Muscle of arm (tissue), 14 donors: ENCODE measurements at places on chromosomes 7 and 10. TPM values are rescaled to one million over a fixed set of nuclear protein-coding genes. Genes with fewer than 3 reads are reported as not detected.

DNA sequence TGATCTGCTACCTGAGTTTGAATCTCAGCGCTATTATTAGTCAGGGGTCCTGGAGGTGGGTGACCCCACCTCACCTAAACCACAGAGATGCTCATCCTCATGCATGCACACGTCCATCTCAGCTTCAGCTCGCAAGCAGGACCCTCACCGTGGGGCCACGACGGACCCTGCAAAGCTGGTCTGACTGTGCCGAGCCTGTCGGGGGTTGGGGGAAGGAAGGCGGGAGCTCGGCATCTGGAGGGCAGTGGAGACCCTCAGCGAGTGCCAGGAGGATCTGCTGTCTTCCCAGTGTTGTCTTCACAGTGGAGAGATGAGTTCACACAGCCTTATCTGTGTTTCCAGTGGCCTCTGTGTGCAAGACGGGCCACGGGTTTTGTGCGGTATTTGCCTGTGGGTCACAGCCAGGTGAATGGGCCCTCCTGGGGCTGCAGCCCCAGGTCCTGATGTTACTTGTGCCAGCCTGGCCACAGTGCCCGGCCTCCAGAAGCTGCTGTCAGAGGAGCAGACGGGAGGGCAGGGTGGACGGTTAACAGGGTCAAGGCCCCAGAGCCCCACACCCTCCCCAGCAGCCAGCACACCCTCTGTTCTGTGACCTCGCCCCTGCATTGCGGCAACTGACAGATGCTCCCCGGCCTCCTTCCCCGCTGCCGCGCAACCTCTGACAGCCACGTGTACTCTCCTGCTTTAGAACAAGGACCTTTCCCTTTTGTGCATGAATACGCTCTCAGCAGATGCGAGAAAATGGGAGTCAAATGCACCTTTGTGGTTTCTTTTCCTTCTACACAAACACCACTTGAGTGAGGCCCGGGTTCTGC lies 528.8 kb downstream of the DNAJB6 start:
- no peak for DNase-seq

DNA sequence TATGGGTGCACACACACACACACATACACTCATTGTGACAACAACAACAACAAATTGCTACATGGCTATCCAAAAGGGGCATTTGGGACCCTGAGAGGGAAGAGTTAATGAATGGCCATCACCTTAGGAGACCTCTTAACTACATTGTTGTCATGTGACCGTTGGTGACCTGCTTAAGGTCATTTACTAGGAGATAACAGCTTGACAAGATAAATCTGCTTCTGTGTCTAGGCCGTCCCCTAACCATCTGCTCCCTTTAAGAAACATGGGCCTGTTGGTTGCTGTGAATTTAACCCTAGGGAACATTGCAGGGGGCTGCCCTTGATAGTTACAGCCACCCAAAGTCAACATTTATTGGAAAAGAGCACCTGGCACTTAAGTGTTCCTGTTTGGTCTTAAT lies 29.7 kb downstream of the C1QL3 start:
- DNase-seq, result no peak

- DNase-seq, result no peak
Measured at GRCh38 chr7:54858008-54858692, 99.1 kb upstream of the SEC61G start.

DNA sequence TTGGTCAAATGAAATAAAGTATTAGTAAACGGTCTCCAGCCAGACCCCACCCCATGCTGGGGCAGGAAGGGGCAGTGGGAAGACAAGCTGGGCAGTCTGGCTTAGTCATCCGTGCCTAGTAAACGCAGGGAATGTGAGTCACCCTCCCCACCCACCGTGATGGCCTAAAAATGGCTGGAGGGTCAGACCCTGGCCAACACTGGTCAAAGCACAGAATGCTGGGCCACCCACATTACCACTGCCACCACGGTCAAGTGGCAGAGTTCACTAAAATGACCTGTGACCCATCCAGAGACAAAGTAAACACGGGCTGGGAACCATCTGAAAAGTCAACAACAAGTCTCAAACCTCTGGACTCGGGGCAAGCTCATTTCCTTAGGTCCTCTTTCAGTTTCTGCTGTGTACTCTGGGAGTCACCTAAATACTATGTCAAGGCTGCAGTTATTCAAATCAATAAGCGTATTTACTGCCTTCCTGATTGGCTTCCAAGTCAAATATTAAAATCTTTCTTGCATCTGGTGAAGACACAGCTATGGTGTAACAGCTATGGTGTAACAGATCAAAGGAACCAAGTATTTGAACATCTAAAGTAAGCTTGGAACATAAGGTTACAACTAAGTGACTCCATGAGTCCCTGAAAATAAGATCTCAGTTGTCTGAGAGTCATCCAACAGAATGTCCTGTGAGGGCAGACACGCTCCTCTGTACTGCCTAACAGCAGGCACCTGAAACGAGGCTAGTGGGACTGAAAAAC lies 3.0 kb downstream of the ZFAND2A start:
- DNase-seq, result no peak

The AASS gene
- not detected for polyA plus RNA-seq
